Caudate nucleus (tissue), 63 donors: ENCODE measurements at places on chromosomes 5 and 9.

DNA sequence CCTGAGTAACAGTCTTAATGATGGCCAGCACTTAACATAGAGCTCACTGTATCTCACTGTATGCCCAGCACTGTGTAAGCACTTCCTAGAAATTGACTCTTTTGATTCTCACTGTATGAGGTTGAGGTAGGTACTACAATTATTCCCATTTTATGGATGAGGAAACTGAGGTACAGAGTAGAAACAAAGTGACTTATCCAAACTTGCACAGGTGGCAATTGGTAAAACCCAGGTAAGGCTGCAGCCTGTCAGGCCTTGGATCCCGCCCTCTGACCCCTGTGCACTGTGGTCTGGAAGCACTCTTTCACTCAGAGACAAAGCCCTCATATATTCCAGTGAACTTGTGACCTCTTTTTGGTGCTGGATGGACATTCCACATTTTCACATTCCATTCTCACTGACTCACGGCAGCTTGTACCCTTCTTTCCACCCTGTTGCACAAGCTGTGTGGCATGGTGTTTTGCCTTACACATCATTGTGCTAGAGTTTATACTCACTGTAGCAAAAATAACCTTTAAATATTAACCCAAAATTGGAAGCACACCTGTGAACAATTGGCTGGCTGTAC lies 21.7 kb downstream of the ANKRD55 start:
- no peak for DNase-seq

DNA sequence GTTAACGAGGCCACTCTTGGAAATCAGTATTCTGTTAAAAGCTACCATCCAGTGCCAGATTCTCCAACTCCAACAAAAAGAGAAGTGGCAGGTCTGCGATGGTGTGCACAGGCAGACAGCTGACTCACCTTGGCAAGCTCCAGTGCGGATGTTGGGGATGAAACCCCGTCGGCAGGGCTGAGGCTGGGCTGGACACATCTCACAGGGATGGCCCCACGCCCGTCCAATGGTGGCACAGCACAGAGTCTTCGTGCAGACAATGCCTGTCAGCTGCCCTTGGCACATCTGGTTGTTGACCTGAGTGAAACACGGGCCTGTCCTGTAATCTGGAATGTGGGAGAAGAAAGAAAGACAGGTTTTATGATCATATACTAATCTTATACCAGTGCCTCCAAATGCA lies 73.4 kb downstream of the FBN2 start:
- DNase-seq, result no peak

DNA sequence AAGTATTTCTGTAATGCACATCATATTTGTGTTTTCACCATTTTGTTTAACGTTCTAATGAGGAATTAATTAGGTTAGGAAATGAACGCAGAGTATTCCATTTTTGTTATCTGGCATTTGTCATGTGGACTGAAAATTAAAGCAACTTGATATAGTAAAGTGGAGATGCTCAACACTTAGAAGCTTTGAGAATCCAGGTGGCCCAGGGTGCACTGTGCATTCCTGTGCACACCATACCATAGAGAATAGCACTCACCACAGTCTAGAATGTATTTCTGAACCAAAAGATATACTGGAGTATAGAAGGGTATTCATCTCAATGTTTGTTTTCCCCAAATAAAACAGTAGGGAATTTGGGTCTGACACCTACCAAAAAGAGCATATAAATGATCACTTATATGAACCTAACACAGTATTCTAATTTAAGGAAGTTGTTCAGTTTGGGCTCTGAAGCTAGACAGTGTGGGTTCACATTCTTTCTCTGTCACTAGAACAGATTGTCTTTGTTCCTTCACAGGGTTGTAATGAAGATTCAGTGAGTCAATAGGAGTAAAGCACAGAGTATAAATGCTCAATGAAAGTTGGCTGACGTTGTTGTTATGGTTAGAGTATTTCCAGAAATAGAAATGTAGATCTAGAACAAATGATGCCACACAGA lies 125.6 kb upstream of the DMRT1 start:
- DNase-seq, result no peak

- DNase-seq, result no peak
Measured at GRCh38 chr5:142326480-142326938, 1.7 kb upstream of the SPRY4 start.

DNA sequence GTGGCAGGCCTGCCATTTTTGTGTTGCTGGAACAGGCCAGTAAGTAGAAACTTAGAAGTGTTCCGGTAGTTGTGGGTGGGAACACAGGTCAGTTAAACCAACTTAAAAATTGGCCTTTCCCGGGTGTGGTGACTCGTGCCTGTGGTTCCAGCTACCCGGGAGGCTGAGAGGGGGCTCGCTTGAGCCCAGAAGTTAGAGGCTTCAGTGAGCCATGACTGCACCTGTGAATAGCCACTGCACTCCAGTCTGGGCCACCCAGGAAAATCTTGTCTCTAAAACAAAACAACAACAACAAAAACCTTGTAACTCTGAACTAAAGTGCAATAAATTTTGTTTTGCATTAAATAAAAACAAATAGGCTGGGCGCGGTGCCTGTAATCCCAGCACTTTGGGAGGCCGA lies 1.4 kb upstream of the NHP2 start:
- no peak for DNase-seq

GRCh38 chr9:113559834-113560800 lies 96.6 kb downstream of the RGS3 start:
- no peak for DNase-seq

DNA sequence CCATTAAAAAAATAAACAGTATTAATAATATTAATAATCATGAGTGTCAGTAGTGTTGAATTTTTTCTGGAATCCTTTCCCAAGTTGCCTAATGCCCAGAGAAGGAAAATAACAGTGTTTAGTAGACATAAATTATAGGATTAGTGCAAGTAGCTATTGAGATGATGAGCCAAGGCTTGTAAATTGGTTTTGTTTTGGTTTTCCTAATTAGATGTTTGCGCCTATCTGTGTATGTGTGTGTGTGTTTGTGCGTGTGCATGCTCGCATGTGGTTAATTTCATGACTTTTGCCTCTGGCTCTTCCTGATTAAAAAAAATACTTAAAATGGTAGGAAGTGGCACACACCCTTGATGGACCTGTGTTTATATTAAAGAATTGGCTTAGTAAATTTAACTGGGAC lies 55.4 kb downstream of the FXN start:
- no peak for DNase-seq

- DNase-seq, result no peak
Measured at GRCh38 chr5:50730336-50730735, 63.9 kb downstream of the PARP8 start.

- DNase-seq, result no peak
Measured at GRCh38 chr9:133928248-133928764, 63.8 kb downstream of the VAV2 start.

DNA sequence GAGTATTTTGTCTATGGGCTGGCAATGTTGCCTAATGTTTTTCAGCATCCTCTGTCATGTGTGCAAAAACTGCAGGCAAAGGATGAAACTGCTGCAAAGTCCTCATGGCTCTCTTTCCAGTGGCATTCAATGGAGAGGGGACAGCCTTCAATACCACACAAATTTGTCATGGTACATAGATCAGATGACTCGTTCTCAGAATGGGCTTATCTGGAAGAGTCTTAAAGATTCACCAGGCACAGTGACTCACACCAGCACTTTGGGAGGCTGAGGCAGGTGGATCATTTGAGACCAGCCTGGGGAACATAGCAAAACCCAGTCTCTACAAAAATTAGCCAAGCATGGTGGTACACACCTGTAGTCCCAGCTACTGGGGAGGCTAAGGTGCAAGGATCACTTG lies 5.3 kb downstream of the CDKN2AIPNL start:
- DNase-seq, result no peak

DNA sequence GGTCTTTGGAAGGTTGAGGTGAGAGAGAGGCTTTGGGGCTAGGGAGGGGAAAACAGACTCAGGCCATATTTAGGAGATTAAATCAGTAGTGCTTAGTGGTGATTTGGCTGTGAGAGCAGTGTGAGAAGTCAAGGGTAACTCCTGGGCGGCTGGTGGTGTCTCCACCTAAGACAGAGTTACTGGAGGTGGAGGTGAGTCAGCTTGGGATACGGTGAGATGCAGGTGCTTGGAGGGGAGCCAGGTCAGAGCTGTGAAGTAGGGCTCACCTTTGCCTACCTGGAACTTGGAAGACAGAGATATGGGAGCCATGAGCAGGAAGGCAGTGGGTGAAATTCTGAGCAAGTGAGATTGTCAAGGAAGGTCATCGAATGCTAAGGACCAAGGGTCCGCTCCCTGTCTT lies 24.5 kb downstream of the RGS3 start:
- no peak for DNase-seq

DNA sequence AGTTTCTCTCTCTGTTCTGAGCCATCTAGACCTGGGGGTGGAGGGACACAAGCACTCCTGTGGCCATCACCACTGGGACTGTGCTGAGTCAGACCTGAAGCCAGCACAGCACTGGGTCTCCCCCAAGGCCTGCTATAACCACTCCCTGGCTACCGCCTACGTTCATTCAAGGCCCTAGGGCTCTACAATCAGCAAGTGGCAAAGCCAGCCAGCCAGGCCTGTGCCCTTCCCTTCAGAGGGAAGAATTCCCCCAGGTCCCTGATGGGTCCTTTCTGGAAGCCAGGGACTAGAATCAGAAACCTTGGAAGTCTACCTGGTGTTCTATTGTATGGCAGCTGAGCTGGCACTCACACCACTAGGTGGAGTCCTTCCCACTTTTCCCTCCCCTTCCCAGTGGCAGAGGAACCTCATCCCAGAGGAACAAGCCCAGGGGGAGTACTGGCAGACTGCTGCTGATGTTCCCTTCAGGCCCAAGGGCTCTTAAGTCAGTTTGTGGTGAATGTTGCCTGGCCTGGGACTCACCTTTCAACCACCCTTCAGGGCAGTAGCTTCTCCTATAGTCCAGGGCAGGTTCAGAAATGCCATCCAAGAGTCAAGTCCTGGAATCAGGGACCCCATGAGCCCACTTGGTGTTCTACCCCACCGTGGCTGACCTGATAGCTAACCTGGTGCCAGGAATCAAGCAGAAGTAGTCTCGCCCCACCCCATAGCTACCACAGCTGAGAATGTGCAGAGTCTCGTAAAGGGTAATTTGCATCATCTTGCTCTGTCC lies 20.0 kb downstream of the JMY start:
- no peak for DNase-seq

GRCh38 chr5:43642428-43642827 lies 39.4 kb downstream of the NNT start:
- DNase-seq, result no peak

DNA sequence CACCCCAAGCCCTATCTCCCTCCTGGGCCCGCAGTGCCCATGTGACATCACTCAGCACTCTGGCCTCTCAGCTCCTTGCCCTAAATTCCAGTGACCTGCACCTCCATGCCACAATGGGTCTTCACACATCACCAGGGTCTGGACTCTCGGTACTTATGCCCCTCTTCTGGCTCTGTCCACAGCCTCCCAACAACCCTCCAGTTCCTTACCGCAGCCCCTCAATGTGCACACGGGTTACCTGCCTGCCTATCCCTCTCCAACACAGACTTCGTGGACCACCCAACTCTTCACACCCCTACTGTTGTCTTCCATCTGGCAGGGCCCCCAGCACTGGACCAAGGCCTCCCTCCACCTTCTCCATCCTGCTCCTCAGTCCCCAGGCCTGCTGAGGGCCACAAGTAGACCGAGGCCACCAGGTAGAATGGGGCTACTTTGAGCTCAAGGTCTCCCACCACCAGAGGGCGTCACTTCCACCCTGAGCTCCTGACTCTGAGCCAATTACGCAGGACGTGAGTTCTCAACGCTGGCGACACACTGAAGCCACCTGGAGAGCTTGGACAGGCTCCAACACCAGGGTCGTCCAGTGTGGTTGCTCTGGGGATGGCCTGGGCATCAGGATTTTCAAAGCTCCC lies 172.1 kb downstream of the GABBR2 start:
- DNase-seq, result no peak

- DNase-seq, result no peak
Measured at GRCh38 chr5:162163663-162164062, 96.1 kb downstream of the GABRG2 start.

DNA sequence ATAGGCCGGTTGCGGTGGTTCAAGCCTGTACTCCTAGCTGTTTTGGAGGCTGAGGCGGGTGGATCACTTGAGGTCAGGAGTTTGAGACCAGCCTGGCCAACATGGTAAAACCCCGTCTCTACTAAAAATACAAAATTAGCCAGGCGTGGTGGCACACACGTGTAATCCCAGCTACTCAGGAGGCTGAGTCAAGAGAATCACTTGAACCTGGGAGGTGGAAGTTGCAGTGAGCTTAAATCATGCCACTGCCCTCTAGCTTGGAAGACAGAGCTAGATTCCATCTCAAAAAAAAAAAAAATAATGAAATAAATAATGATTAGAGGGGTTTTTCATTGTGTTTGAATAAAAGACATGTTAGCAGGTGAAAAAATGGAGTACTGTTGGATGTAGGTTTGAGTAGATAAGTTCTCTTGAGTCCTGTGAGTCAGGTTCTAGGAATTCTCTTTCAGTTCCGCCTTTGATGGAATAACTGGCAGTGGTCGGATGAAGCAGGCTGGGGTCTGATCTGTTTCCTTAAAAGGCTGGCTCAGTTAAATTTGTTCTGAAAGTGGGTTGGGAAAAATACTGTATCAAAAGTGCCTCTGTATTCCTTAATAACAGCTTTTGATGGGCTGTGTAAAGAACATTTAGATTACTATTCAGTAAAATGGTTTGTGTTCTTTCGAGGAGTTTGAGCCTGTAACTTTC lies 73.2 kb downstream of the AOPEP start:
- no peak for DNase-seq

DNA sequence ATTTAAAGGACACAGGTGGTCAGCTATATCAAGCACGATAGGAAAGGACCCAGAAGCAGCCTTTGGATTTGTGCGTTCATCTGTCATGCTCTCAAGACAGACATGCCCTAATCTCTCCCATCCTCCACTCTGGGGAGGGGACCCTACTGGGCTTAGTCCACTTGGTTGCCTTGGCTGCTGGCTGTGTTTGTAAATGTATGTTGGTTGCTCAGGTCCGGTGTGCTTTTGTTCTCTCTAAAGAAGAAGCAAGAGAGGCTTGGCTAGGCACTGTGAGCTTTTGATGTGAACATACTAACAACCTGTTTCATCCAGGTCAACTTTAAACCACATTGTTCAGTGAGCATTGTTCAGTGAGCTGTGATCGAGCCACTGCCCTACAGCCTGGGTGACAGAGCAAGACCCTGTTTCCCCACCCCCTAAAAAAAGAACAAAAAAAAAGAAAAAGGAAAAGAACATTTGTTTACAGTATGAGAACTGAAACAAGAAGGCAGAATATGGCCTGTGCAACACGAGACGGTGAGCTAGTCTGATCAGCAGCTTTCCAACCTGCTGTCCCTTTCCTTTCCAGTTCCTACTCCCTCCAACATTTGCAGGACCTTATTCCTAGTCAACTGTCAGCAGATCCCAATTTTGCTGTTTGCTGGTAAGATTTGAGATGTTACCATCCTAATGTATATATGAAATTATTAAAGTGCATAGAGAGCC lies 228.3 kb downstream of the ARHGAP26 start:
- DNase-seq, result no peak

- DNase-seq, result no peak
Measured at GRCh38 chr9:24698881-24699518, 153.3 kb upstream of the IZUMO3 start.

DNA sequence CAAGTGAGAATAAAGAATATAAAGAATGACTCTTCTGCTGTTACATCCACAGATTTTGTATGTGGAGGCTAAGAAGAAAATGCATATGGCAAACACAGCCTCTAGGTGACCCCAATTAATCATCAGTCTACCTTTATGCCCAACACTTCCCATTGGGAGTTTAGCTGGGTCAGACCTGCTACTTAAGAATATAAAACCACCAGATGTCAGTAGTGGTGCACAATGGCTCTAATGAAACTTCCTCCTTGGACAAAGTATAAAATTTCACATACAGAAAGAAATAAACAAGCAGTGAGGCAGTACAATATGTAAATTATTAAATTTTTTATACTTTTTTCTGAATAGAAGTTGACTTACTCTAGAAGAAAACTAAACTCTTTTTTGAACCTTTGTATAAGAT lies 539.9 kb downstream of the BRINP1 start:
- no peak for DNase-seq
